ENCODE measurements at places on chromosomes 13 and 19. TPM values are rescaled to one million over a fixed set of nuclear protein-coding genes. Genes with fewer than 3 reads are reported as not detected.

DNA sequence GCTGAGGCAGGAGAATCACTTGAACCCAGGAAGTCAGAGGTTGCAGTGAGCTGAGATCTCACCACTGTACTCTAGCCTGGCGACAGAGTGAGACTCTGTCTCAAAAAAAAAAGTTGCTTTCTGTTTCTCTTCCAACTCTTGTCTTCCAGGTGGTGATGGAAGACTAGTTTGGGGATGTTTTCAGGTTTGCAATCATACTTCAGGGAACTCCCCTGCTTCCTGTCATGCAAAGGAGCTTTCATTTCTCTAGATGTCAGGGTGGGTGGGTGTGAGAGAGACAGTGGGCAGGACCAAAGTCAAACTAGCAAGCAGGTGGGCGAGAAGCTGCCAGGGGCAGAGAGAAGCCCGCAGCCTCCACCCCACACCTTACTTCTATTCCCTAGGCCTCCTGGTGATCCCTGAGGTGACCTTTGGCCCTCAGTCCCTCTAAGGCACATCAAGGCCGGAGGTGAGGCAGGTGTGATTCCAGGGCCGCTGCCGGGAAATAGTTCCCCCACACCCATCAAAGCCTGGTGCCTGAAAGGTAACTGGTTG lies 25.7 kb downstream of the CCNE1 start:
- no peak for DNase-seq
- no peaks in the 10 kb centered on the region for H3K36me3 ChIP-seq
- H3K27ac ChIP-seq = no peak overlapping the region
- no peaks in the 10 kb centered on the region for H3K27me3 ChIP-seq
- no peaks in the 10 kb centered on the region for H3K4me1 ChIP-seq

GRCh38 chr13:99990126-99990977 lies 8.8 kb downstream of the ZIC2 start:
- H3K4me3 ChIP-seq = no peak overlapping the region
- H3K27me3 ChIP-seq = peaks cover 89% of the 10 kb centered on the region
- H3K27ac ChIP-seq = no peak overlapping the region
- no peak for DNase-seq
- H3K4me1 ChIP-seq = no peaks in the 10 kb centered on the region
- no peaks in the 10 kb centered on the region for H3K36me3 ChIP-seq

DNA sequence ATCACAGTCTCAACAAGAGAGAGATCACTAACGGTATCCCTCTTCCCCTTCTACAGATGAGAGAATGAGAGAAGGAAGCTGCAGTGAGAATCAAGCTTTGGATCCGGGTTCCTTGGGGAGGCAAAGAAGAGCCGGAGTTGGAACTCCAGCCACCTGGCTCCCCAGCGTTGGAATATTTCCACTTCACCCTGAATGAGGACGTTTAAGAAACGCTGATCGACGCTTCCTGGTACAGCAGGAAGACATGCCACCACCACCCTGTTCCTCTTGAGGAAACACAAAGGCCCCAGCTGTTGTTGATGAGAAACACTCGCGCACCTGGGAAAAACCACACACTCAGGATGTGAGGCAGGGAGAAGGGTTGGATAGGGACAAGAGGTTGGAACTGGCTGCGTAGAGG lies 11.3 kb upstream of the CACNG8 start:
- H3K27ac ChIP-seq = no peak overlapping the region
- no peaks in the 10 kb centered on the region for H3K4me1 ChIP-seq
- no peaks in the 10 kb centered on the region for H3K36me3 ChIP-seq
- H3K27me3 ChIP-seq = no peaks in the 10 kb centered on the region

GRCh38 chr19:10270180-10270615 lies 722 bp upstream of the ICAM1 start:
- peak; percentile 51 for DNase-seq
- no peak overlapping the region for H3K4me3 ChIP-seq
- H3K36me3 ChIP-seq = no peaks in the 10 kb centered on the region
- peak overlapping the region; percentile 88 for H3K27ac ChIP-seq
- no peaks in the 10 kb centered on the region for H3K27me3 ChIP-seq
- H3K4me1 ChIP-seq = peaks cover 31% of the 10 kb centered on the region

GRCh38 chr13:100131863-100132574 lies 43.1 kb downstream of the PCCA start:
- no peak overlapping the region for H3K27ac ChIP-seq
- H3K27me3 ChIP-seq = no peaks in the 10 kb centered on the region
- H3K4me1 ChIP-seq = peaks cover 9% of the 10 kb centered on the region
- DNase-seq = no peak

- H3K27me3 ChIP-seq = no peaks in the 10 kb centered on the region
- DNase-seq = no peak
- H3K36me3 ChIP-seq = no peaks in the 10 kb centered on the region
- H3K4me3 ChIP-seq = peak overlapping the region; percentile 50
- H3K4me1 ChIP-seq = peaks cover 22% of the 10 kb centered on the region
Measured at GRCh38 chr19:58326501-58326913, 287 bp upstream of the ZSCAN22 start.

DNA sequence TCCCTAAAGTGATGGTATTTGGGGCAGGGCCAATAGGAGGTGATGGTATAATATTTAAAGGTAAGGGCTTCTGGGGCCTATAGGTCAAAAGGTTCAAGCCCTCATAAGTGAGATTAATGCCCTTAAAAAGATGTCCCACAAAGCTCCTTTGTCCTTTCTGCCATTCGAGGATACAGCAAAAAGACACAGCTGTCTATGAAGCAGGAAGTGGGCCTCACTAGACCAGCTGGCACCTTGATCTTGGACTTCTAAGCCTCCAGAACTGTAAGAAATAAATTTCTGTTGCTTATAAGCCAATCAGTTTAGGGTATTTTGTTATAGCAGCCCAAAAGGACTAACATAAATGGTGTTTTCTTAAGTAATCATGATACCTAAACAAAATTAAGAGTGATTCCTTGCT lies 27.2 kb upstream of the POU4F1 start:
- no peak overlapping the region for H3K4me3 ChIP-seq
- peaks cover 8% of the 10 kb centered on the region for H3K36me3 ChIP-seq
- DNase-seq = no peak
- H3K27me3 ChIP-seq = no peaks in the 10 kb centered on the region
- H3K4me1 ChIP-seq = no peaks in the 10 kb centered on the region

- H3K27me3 ChIP-seq = no peaks in the 10 kb centered on the region
- H3K4me3 ChIP-seq = peak overlapping the region; percentile 78
- DNase-seq = peak; percentile 89
- no peaks in the 10 kb centered on the region for H3K36me3 ChIP-seq
- peak overlapping the region; percentile 31 for H3K27ac ChIP-seq
- peaks cover 15% of the 10 kb centered on the region for H3K4me1 ChIP-seq
Measured at GRCh38 chr19:38337360-38337653, 1.7 kb downstream of the CATSPERG start.

DNA sequence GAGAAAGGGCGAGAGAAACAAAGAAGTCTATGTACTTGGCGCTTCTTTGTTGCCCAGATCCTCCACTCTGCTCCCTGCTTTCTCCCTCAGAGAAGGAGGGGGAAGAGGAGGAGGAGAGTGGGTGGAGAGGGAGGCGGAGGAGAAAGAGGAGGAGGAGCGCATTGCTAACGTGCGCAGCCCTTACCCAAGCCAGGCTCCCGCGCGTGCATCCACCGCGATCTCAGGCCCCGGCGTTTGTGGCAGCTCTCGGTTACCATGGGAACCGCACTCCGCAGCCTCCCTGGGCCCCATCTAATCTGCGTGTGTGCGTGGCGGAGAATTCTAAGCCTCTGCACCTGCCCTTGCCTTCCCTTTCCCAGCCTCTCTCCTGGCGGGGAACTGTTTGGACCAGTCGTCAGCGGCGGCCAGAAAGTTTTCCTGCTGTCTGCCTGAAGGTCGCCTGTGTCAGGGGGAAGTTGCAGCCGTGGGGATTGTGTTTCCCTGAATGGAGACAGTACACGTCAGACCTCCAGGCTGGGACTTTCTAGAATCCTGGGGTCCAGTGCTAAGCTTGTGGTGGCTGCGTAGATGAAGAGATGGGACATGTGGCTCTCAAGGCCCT lies at the start of gene ERICH6B:
TSS of gene ERICH6B (minus strand) at position 239 of the 601 bp plus-strand sequence. CDS start 18,734 bp downstream, outside the sequence.
- H3K27ac ChIP-seq = no peak within 1 kb of the TSS
- H3K4me3 ChIP-seq = no peak within 1 kb of the TSS
- peak; percentile 23 for DNase-seq
- no peaks in the 10 kb centered on the region for H3K4me1 ChIP-seq

- peaks cover 8% of the 10 kb centered on the region for H3K36me3 ChIP-seq
- H3K4me1 ChIP-seq = no peaks in the 10 kb centered on the region
- H3K4me3 ChIP-seq = no peak overlapping the region
- no peak overlapping the region for H3K27ac ChIP-seq
- no peak for DNase-seq
- H3K27me3 ChIP-seq = no peaks in the 10 kb centered on the region
Measured at GRCh38 chr13:100658363-100658762, 16.2 kb downstream of the TMTC4 start.

GRCh38 chr19:23554548-23554947 lies 132.5 kb downstream of the ZNF675 start:
- H3K27ac ChIP-seq = no peak overlapping the region
- H3K27me3 ChIP-seq = no peaks in the 10 kb centered on the region
- no peaks in the 10 kb centered on the region for H3K36me3 ChIP-seq
- H3K4me3 ChIP-seq = no peak overlapping the region
- no peak for DNase-seq

DNA sequence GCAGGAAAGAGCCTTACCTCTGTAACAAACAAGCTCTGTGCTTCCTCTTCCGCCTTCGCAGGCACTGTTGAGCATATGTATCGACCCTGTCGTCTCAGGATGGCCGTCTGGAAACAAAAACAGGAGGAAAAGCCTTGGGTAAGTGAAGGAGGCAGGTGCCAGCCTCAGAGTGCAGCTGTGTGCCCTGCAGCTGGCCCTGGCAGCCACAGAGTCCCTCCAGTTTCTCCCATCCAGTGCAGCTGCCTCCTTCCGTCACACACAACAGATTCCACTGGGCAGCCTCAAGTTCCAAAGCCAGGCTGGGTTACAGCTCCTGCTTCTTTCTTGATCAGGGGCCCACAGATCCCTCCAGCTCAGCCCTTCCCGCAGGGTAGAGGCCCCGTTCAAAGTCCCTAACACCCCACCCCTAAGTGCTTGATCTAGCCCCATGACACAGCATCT lies 47.7 kb downstream of the DOCK9 start:
- H3K27me3 ChIP-seq = no peaks in the 10 kb centered on the region
- no peak overlapping the region for H3K27ac ChIP-seq
- no peak for DNase-seq

GRCh38 chr19:8494158-8494557 lies 8.3 kb downstream of the PRAM1 start:
- H3K27me3 ChIP-seq = no peaks in the 10 kb centered on the region
- peaks cover 10% of the 10 kb centered on the region for H3K4me1 ChIP-seq
- no peak for DNase-seq

DNA sequence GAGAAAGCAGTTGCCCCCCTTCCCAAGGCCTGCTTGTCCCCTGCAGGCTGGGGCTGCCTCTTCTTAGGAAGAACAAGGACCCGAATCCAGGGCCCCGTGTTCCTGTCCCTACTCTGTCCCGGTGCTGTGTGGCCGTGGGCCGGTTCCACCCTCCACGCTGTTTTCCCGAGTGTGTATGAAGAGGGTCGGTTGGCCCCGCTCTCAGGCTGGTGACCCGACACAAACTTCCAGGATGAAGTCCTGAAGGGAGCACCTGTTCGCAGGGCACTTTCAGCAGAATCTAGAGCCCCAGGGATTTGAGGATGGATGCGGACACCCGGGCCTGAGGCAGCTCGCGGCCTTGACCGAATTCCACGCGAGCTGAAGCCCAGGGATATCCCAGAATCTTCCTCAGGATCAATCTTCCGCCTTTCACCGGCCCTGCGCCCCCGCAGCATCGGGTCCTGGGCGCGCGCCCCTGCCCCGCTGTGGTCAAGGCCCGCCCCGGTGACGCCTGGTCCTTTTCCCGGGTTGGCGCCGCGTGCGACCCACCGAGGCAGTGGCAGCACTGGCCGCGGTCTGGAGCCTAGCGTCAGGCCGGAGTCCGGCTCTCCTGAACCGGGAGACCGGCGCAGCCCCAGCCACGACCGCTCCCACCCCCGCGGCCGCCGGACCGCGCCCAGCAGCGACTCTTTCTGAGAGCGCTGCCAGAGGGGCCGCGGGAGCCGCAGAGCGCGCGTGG lies 528 bp upstream of the CHST8 start:
- no peaks in the 10 kb centered on the region for H3K27me3 ChIP-seq
- peaks cover 3% of the 10 kb centered on the region for H3K4me1 ChIP-seq
- no peaks in the 10 kb centered on the region for H3K36me3 ChIP-seq
- H3K27ac ChIP-seq = no peak overlapping the region

DNA sequence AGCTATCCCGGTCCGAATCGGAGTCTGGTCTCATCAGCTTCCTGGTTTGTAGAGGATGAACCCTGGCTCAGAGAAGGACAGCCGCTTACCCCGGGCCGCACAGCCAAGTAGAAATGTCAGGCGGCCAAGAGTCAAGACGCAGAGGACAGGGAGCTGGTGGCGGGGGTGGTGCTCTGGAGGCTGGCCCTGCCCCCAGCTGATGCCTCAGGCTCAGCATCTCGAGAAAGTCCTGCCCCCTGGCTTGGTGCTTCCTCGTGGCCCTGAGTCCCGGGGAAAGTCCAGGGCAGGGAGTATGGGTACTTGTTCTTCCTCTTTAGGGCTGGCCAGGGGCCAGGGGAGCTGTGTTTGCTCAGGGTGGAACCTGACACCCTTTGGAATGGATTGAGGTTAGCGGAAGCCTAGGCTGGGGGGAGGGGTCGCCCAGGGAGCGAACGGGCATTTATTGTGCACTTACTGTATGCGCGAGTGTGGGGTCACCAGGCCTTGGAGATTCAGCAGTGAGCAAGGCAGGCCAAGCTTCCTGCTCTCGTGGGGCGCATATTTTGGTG lies 2.2 kb downstream of the TJP3 start:
- no peaks in the 10 kb centered on the region for H3K36me3 ChIP-seq
- no peaks in the 10 kb centered on the region for H3K27me3 ChIP-seq
- H3K27ac ChIP-seq = peak overlapping the region; percentile 57
- H3K4me1 ChIP-seq = peaks cover 45% of the 10 kb centered on the region

DNA sequence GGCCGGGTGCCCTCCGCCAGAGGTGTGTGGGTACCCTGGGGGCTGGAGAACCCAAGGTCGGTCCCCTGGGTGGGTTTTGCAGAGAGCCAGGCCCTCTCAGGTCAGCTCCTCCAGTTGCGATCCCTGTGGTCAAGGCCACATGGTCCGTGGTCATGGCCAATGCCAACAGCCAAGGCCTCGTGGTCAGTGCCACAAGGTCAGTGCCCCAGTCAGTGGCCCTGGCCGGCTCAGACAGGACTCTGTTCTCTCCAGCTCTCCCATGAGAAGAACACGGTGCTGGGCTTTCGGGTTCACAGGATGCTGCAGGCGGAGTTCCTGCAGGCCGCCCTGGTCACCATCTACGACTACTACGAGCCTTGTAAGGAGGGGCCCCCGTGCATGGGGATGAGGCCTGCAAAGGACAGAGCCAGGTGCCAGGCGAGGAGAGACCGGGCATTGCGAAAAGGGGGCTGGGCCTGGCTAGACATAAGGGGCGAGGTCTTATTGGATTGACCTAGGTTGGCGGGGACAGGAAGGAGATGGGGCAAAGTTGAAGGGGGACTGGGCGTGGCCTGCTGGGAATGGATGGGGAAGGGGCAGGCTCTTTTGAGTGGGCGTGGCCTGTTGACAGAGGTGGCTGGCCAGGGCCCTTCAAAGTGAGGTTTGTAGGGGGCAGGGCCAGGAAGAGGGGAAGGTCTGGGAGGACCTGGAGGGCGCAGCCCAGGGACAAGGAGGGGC lies 15.2 kb upstream of the SHFL start:
- DNase-seq = no peak
- H3K27ac ChIP-seq = no peak overlapping the region
- H3K36me3 ChIP-seq = no peaks in the 10 kb centered on the region
- H3K27me3 ChIP-seq = no peaks in the 10 kb centered on the region
- no peak overlapping the region for H3K4me3 ChIP-seq

NLRP13 gene
- not detected for total RNA-seq

MAP4K1 gene
- total RNA-seq = 9.7 TPM

IZUMO2 gene
- total RNA-seq = not detected
